ENCODE measurements at places on chromosomes 5 and 9.

- DNase-seq, result no peak
Observed at GRCh38 chr9:134493461-134494272, 147.9 kb upstream of the COL5A1 start.

- DNase-seq, result no peak
Observed at GRCh38 chr9:111016016-111016415, 22.3 kb downstream of the LPAR1 start.

- peak; percentile 1 for DNase-seq
Observed at GRCh38 chr5:148998174-148998797, 64.6 kb downstream of the SH3TC2 start.

DNA sequence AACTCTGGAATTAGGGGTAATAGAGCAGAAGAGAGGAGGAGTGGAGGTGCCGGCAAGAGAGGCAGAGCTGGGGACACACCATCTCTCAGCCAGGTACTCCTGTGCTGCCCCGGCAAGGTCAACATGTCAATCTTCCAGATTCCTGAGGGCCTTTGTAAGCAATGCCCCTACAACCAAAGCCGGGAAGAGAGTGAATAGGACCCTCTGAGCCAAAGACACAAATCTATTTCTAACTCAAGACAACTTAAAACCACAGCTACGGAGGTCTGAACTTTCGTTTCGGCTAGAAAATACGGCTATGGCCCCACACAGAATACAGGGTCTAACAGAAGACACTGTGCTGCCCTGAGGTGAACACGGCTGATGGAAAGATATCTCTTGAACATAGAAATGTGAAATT, 66.6 kb downstream of the SERINC5 start:
- DNase-seq, result no peak

All from DMS79 (cell line).